ENCODE measurements at places on chromosomes 6 and 20.

- DNase-seq: no peak
Measured at GRCh38 chr6:117986396-117986795, 79.3 kb downstream of the SLC35F1 start.

DNA sequence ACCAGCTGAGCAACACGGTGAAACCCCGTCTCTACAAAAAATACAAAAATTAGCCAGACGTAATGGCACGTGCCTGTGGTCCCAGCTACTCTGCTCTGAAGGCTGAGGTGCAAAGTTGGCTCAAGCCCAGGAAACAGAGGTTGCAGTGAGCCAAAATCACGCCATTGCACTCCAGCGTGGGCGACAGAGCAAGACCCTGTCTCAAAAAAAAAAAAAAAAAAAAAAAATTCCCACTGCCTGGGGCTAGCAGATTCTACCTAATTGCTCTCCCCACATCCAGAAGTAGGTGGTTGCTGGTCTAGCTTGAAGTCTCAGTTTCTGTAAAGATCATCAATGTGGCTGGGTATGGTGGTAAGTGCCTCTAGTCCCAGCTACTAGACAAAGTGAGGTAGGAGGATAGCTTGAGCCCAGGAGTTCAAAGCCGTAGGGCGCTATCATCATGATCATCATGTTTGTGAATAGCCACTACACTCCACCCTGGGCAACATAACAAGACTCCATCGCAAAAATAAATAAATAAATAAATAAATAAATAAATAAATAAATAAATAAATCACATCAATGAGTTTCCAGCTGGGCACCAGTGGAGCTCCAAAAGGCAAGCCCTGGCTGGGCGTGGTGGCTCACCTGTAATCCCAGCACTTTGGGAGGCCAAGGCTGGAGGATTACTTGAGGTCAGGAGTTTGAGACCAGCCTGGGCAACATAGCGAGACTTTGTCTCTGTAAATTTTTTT, 6.3 kb upstream of the AP5S1 start:
- DNase-seq: no peak

DNA sequence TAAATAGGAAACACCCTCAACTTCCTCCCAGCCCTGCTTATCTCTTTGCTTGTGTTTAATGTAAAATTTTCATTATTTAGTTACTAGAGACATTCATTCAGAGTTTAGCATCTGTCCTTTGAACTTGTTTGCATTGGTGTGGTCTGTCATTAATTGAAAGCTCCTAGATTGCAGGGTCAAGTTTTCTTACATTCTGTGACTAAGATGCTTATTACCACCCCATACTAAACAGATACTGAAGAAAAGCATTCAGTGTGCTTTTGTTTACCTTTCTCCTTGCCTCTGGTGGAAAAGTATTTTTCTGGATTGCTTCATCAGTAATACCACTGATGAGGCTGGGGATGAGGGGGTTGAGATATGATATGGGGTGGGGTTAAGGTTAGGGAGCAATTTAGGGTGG, 199.0 kb downstream of the SAMD5 start:
- DNase-seq: no peak

GRCh38 chr6:11387707-11388430, 149.7 kb upstream of the TMEM170B start:
- DNase-seq: no peak
